ENCODE measurements at places on chromosomes 2 and 18.
A peak's percentile ranks its signal among the peaks of the same experiment; 100 is the strongest.

GRCh38 chr2:35830833-35831232 is 524.7 kb upstream of the CRIM1 start:
- no peak for DNase-seq

DNA sequence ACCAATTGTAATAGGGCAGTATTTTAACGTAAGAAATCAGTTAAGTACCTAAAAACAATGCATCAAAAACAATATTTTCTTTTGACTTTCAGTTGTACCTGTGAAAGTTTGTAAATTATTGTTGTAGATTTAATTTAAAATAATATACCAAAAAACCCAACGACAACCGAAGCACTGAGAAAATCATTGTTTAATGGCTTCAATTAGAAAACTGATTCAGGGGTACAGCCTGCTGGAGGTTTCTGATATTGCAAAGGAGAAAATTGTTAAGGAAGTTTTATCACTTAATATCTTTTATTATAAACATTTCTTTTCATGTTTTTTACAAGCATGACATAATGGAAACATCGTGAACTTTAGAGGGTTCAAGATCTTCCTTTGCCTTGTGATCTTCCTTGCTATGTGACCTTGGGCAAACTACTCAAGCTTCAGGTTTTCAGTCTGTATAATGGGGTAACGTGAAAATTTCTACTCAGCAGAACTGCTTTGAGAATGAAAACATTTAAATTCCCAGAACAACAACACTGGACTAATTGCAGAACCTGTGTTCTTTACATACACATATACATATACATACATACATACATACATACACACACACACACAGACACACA is 76.3 kb upstream of the GLS start:
- DNase-seq = peak; percentile 62

DNA sequence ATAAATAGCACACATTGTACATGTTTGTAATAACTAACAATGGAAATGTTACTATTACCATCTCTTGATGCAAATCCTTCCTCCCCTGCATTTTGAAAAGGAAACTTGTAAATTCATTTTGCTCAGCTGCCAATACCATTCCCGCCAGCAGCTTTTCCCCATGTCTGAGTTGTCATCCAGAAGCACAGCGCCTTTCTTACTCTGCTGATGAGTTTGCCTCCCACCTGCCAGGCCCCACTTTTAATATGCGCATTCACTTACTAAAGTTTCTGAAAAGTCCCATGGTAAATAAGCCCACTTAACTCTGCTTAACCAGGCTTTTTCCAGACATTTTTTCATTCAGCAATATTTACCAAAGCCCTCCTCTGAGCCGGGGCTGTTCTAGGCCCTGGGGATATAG is 3.9 kb downstream of the CHST10 start:
- no peak for DNase-seq

DNA sequence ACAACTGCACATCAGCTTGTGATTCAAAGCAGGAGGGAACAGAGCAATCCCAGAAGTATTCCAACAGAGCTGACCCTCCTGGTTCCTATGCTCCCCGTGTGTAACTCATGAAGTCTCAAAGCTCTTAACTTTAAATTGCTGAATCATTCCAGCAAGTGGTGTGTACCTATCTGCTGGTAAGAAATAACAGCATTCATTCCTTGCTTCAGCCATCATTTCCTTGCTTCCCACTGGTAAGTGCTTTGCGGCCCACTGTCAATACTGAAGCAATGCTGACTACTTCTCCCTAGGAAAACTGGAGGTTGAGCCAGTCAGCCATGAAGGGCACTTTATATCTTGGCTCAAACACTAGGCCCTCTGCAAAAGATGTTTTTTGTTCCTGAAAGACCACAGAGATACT is 222.4 kb downstream of the EXOC6B start:
- DNase-seq = no peak

GRCh38 chr2:167875529-167875928 is 371.9 kb downstream of the STK39 start:
- no peak for DNase-seq

- DNase-seq = no peak
Measured at GRCh38 chr2:98517636-98518035, 73.0 kb downstream of the INPP4A start.

DNA sequence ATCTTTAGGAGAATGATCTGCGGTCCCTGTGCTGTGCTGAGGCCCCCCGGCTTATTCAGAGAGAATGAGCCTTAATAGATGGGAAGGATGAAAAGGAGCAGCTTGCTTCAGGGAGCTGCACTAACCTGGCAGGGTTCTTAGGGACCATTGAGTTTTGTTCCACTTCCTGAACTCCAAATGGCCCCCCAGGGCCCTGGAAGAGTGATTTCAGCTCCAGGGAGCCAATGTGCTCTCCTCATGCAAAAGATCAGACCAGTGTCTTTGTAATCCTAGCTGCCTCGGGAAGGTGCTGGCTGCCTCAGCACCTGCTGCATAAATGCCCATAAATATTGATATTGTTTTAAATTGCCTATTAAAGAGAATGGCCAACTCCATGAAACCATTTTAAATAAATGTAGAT is 210.2 kb downstream of the NCK2 start:
- DNase-seq = no peak

DNA sequence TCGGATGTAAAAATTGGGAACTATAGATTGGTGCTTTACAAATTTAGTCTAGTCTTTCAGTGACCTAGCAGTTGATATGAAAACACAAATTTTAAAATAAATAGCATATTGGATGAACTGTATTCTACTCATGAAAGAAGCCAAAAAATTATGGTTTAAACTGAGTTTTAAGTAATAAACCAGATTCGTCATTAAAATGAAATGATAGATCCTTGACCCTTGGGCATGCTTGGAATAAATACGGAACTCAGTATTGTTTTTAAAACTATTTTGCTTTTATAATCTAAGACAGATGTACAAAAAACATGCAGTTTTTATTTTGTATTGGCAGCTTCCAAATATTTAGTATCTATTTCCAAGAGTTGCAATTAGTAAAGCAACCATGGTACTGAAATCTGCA is 34.6 kb upstream of the TBR1 start:
- no peak for DNase-seq

- no peak for DNase-seq
Measured at GRCh38 chr2:107743274-107743673, 83.4 kb upstream of the RGPD4 start.

- DNase-seq = peak; percentile 82
Measured at GRCh38 chr2:37156857-37157714, at the start of gene EIF2AK2. Gene EIF2AK2 (minus strand): TSS chr2:37156980. CDS start chr2:37147806, 9,174 bp downstream.

- no peak for DNase-seq
Measured at GRCh38 chr18:49277395-49278036, 182.9 kb downstream of the DYM start.

DNA sequence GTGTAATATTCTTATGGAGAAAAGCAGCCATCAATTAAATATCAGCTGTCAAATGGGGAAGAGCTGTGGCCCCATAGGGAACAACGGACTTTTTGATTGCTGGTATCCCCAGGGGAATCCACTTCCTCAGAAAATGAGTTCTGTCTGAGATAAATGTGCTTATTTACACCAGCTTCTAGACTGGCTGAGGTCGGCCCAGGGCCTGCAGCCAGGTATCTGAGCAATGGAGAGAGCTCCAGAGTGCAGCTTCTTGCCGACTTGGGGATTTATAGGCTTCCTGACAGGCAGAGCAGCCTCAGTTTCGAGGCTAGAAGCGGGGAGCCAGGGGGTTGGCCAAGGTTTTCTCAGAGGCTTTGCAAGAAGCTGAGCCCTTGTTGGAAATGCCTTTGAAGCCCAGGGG is 67.2 kb downstream of the MCFD2 start:
- no peak for DNase-seq

DNA sequence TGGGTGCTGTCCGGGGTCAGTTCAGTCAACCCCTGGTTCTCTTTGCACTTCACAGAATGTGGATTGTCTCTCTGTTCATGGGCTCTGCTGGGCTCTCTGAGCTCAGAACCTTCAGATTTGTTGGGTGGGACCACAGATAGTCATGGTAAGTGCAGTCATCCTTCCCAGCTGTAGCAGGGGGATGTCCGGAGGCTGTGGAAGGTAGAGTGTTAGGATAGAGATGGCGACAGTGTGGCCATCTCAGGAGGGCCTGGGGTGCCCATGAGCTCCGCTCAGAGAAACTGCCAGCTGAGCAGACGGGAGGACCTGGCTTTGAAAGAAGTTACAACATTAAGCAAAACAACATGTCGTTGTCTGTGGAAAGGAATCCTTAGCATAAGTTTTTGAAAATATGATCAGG is 149.8 kb downstream of the FAM210A start:
- DNase-seq = no peak

GRCh38 chr2:5203134-5203755 is 488.9 kb upstream of the SOX11 start:
- DNase-seq = peak; percentile 2

DNA sequence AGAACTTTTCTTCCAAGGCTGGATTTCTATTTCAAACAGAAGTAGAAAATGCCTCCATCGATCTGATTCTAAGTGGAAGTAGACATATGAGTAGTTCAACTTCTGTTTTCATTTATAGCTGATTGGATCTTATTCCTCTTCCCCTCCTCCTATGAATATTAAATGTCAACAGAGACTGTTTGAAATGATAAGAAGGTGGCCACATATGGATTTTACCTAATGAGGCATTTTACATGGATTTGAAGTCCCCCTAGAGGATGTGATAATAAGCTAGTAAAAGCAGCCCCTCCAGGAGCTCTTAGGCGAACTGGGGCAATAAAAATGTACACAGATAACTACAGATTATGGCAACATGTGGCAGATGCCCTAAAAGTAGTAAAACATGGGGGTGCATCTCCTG is 71.0 kb downstream of the UPP2 start:
- no peak for DNase-seq

- no peak for DNase-seq
Measured at GRCh38 chr2:54901224-54901986, 148.8 kb downstream of the RTN4 start.

DNA sequence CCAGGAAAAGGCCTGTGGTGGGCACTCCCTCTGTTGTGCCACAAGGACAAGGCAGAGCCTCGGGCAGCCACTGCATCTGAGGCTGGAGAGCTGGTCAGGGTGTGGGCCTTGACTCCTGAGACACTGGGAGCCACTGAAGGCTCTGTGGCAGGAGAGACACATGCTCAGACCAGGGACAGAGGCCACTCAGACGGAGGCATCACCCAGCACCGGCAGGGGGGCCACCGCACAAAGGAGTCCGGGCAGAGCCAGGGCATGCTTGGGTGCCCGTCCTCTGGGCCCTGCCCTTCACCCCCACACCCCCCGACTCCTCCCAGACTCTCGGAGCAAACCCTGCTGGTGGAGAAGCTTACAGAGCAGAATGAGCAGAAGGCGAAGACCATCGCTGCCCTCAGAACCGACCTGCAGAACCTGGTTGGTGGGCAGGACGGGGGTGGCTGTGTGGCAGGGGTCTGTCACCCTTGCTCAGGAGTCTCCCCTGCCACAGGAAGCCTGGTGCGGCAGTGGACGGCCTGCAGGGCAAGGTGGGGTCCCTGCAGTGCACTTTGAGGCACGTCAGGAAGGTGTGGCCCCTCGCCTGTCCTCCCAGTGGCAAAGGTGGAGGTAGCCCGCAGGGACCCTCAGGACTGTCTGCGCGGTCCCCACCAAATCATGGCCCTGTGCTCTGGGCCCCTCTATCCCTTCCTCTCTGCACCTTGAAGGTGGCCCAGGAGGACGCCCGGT is 26.0 kb downstream of the CROCC2 start:
- no peak for DNase-seq

DNA sequence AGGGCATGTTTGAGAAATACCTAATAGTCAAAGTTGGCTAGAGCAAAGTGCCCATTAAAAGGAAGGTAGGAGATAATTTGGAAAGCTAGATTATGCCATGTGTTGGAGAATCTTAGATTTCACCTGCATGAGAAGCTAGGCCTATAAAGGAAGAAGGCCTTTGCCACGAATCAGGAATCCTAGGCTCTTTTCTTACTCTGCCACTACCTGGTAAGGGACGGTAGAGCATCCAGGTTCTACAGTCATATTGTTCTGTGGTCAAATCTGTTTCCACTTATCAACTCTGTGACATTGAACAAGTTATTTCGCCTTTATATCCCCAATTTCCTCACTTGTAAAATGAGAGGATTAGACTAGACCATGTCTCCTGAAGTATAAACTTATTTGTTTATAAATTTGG is 3.6 kb upstream of the KCNJ3 start:
- peak; percentile 26 for DNase-seq

DNA sequence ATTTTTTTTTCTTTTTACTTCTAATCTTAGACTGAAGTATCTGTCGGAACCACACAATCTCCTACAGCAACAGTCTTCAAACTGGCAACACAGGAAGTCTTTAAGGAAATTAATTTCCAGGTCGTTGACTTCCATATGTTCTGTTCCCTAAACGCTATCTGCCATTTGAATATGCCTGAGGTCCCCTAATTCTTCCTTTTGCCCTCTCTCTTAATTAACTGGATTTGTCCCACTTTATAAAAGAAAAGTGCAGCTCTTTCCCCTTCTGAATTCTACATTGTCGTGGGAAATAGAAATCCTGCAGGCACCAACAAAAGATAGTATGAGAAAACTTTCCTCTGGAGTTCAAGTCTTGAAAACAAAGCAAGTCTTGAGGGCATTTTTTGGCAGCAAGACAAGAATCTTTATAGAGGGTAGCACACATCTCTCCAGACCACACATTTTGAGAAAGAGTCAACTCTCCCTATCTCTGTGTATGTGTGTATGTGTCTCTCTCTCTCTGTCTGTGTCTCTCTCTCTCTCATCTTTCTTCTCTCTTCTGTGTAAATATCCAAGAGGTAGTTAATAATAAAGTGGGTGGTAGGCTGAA is 879.8 kb downstream of the SOCS6 start:
- no peak for DNase-seq

DNA sequence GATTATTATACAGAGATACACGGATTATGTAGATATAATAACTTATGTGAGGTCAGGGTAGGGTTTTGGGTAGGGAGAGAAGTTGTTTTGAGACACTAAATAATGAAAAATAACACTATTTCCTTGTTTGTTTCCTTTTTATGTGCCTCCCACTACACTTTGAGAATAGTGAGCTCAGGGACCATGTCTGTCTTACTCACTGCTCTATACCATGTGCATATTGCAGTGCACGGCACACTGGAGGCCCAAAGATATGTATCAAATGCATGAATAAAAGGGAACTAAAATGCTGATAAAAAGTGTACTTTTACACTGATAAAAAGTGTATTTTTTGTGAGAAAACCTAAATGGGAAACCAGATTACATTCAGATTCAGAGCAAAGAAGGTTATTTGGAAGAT is 151.4 kb upstream of the NABP1 start:
- DNase-seq = no peak

GRCh38 chr2:241763551-241764274 is 12.9 kb upstream of the GAL3ST2 start:
- DNase-seq = no peak

All from NCI-H2227 treated with DMSO at 0.1 percent for 48 hours (cell line).